GM12878 (cell line): ENCODE measurements at places on chromosomes 3 and 15. TPM values are rescaled to one million over a fixed set of nuclear protein-coding genes. Genes with fewer than 3 reads are reported as not detected.

DNA sequence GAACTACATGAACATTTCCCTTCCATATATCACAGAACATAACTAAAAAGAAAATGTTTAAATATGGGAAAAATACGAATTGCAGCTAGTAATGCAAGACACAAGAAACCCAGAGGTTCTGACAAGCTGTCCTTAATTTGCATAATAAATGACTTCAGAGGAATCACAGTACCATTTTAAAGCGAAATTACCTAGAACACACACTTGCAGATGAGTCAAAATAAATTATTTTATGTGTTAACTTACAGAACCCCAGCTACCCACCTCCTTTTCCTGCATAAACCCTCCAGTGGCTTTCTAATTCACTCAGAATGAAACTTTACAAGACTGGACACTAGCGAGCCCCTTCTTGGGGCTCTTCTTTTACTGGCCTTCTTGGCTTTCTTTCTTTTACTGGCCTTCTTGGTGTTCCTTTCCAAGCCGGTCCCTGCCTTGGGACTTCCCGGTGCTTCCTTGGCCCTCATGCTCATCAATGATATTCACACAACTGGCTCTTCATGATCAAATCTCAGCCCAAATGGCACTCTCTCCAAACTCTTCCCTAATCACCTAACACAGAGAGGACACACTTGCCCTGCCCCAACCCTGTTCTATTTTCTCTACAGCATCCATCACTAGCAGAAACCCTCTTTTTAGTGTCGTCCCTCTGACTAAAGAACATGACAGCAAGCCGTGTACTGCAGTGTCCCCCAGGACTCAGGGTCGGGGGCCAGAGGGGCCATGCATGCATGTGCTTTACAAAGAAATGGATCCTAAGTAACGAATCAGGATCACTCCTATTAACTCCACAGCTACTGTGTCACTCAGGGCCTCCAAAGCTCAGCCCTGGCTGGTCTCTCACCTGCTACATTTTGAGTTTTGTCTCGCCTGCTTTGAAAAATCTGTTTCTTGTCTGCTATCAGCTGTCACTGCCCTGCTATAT, 4.8 kb downstream of the CHSY1 start:
- H3K27ac ChIP-seq = peak overlapping the region; percentile 4
- H3K27me3 ChIP-seq = no peaks in the 10 kb centered on the region
- no peak for DNase-seq
- H3K4me1 ChIP-seq = peaks cover 29% of the 10 kb centered on the region

DNA sequence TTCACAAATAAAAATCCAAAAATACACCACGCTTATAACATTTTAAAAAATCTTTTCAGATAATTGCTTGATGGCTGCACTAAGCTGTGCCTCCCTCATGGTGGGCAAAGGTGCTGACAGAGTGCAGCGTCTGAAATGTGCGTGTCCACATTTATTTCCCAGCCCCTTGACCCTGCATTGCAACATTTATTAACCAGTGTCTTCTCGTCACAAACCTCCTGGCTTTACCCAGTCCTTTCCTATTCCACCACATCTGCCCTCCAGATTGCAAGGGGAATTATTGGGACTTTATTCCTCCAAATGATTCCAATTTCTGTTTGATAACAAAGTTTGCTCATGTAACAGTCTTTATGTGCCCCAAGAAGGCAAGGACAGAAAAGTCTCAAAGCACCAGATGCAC, 5.5 kb downstream of the RASGRP1 start:
- peak overlapping the region; percentile 75; the same call in 1 of the 2 replicates for H3K4me3 ChIP-seq
- H3K27me3 ChIP-seq = no peaks in the 10 kb centered on the region
- peaks cover 76% of the 10 kb centered on the region for H3K4me1 ChIP-seq
- H3K27ac ChIP-seq = peak overlapping the region; percentile 72
- H3K36me3 ChIP-seq = 0 out of 2 replicates have a peak, but pooled peaks cover 3% of the 10 kb centered on the region

DNA sequence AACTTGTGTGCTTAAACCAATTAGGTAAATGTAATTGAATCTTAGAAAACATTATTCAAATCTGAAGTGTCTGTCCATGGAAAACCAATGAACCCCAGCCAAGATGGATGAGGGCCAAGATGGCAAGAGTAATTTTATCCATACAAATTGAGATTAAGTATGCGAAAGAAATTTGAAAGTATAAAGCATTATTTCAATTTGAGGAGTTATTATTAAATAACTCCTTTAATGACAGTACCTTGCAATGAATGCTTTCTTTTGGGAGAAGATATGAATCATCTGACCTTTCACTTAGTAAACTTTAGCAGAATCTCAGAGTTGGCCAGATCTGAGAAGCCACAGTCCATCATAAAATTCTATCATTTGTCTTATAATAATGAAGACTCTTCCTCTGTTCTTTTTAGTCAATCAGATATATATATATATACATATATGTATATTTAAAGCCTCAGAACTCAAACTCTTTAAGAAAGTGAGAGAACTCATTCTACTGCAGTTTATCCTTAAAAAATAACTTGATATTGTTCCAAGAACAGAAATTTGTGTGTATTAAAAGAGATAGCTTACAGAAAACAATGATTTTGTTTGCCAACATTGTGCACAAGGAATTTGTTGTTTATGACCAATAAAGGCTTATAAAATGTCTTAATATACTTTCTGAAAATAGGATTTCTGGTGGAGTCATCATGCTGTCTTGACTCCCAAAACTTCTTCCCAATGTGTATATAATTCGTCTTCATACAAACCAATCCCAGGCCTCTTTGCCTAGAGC, 434.8 kb upstream of the THBS1 start:
- no peak overlapping the region for H3K4me3 ChIP-seq
- H3K27me3 ChIP-seq = no peaks in the 10 kb centered on the region
- no peak for DNase-seq
- no peaks in the 10 kb centered on the region for H3K36me3 ChIP-seq
- no peak overlapping the region for H3K27ac ChIP-seq

- H3K27ac ChIP-seq = no peak overlapping the region
- H3K36me3 ChIP-seq = no peaks in the 10 kb centered on the region
- H3K27me3 ChIP-seq = no peaks in the 10 kb centered on the region
- no peaks in the 10 kb centered on the region for H3K4me1 ChIP-seq
- H3K4me3 ChIP-seq = no peak overlapping the region
Measured at GRCh38 chr3:21435871-21436270, 315.1 kb downstream of the ZNF385D start.

DNA sequence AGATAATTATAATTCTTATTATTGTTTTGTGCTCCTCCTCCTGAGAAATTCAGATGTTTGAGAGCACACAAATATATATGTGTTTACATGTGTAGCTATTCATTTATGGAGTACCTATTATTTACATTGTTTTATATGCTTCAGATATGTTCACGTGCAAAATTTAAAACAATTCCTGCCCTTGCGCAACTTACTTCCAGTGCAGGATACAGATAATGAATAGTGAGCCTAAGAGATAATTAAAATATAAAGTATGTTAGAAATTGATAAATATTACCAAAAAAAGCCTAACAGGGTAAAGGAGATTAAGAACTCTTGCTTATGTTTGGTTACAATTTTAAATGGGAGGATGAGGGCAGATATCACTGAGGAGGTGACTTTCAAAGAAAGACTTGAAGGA, 81.7 kb upstream of the DPH6 start:
- no peak for DNase-seq
- no peaks in the 10 kb centered on the region for H3K36me3 ChIP-seq
- H3K27me3 ChIP-seq = no peaks in the 10 kb centered on the region
- no peak overlapping the region for H3K27ac ChIP-seq

GRCh38 chr15:90799639-90800170, 68.7 kb upstream of the FURIN start:
- no peak overlapping the region for H3K4me3 ChIP-seq
- H3K36me3 ChIP-seq = peaks cover 3% of the 10 kb centered on the region; the same call in 1 of the 2 replicates
- H3K27ac ChIP-seq = no peak overlapping the region
- H3K4me1 ChIP-seq = no peaks in the 10 kb centered on the region

- H3K4me1 ChIP-seq = no peaks in the 10 kb centered on the region
- H3K27ac ChIP-seq = no peak overlapping the region
- no peaks in the 10 kb centered on the region; the same call in 1 of the 2 replicates for H3K36me3 ChIP-seq
- no peaks in the 10 kb centered on the region for H3K27me3 ChIP-seq
- DNase-seq = no peak
- H3K4me3 ChIP-seq = no peak overlapping the region
Measured at GRCh38 chr3:120311863-120312794, 27.1 kb upstream of the GPR156 start.

GRCh38 chr3:191476066-191476772, 15.3 kb downstream of the PYDC2 start:
- DNase-seq = no peak
- no peak overlapping the region for H3K27ac ChIP-seq
- no peaks in the 10 kb centered on the region for H3K4me1 ChIP-seq
- H3K4me3 ChIP-seq = no peak overlapping the region
- H3K36me3 ChIP-seq = no peaks in the 10 kb centered on the region

GRCh38 chr3:125165189-125165947, 47.2 kb downstream of the SLC12A8 start:
- no peak overlapping the region for H3K27ac ChIP-seq
- no peak for DNase-seq
- H3K4me1 ChIP-seq = peaks cover 17% of the 10 kb centered on the region
- H3K36me3 ChIP-seq = no peaks in the 10 kb centered on the region

- no peaks in the 10 kb centered on the region for H3K27me3 ChIP-seq
- no peak overlapping the region for H3K27ac ChIP-seq
- no peaks in the 10 kb centered on the region for H3K4me1 ChIP-seq
- no peak for DNase-seq
- no peak overlapping the region for H3K4me3 ChIP-seq
Measured at GRCh38 chr15:54345827-54346226, 367.6 kb downstream of the UNC13C start.

DNA sequence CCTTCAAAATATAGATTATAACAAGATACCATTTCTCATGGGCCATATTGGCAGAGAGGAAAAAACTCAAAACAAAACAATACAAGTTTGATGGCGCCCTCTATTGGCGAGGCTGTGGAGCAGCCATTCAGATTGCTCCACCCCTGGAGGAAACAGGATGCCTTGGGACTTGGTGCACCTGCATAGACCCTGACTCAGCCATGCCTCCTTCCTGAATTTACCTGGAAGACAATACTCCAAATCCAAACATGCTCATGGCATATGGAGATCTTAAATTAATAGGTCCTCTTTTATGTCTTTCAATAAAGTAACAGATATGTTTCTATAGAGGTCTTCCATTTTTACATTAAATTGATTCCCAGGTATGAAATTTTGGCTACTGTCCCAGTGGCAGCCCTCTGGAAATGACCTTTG, 90.0 kb downstream of the APBA2 start:
- no peak for DNase-seq
- no peaks in the 10 kb centered on the region for H3K4me1 ChIP-seq
- H3K27ac ChIP-seq = no peak overlapping the region
- H3K36me3 ChIP-seq = no peaks in the 10 kb centered on the region

GRCh38 chr3:21894459-21895340, 143.7 kb upstream of the ZNF385D start:
- no peaks in the 10 kb centered on the region for H3K4me1 ChIP-seq
- no peaks in the 10 kb centered on the region for H3K27me3 ChIP-seq
- H3K27ac ChIP-seq = no peak overlapping the region
- no peaks in the 10 kb centered on the region for H3K36me3 ChIP-seq
- DNase-seq = no peak

- H3K4me1 ChIP-seq = no peaks in the 10 kb centered on the region
- H3K4me3 ChIP-seq = no peak within 1 kb of the TSS
- DNase-seq = no peak
- H3K36me3 ChIP-seq = no peaks in the 10 kb centered on the region
- no peak within 1 kb of the TSS for H3K27ac ChIP-seq
Measured at GRCh38 chr3:37861620-37862041, at the start of gene CTDSPL. TSS of gene CTDSPL (plus strand) at chr3:37861880. CDS start at chr3:37862200, 320 bp downstream.

- no peaks in the 10 kb centered on the region for H3K27me3 ChIP-seq
- H3K4me1 ChIP-seq = peaks cover 6% of the 10 kb centered on the region; the same call in 1 of the 2 replicates
- no peak overlapping the region for H3K4me3 ChIP-seq
- no peak overlapping the region for H3K27ac ChIP-seq
Measured at GRCh38 chr3:111691293-111691909, 96.3 kb upstream of the ZBED2 start.

DNA sequence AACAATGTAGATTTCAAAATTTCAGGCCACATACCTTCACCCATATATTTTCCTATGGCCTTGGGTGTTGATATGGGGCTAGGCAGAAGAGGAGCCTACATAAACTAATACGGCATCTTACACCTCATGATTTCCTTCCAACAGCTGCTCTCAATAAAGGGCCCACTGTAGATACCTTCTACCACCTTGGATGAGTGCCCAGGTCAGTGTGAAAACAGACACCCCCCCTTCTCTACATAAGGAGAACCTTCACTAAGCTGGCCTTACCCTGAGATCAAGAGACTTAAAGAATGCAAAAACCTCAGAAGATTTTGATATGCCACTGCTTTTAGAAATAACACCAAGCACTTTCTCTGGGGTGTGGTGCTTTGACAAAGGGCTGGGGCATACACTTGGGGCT, 42.7 kb downstream of the SH3BP5 start:
- H3K27me3 ChIP-seq = no peaks in the 10 kb centered on the region
- H3K4me3 ChIP-seq = no peak overlapping the region
- 0 out of 2 replicates have a peak overlapping the region, but pooled peaks have one; percentile 20 for H3K27ac ChIP-seq

GRCh38 chr3:98796334-98796733, 33.2 kb downstream of the ST3GAL6 start:
- no peak for DNase-seq
- H3K4me1 ChIP-seq = no peaks in the 10 kb centered on the region
- H3K36me3 ChIP-seq = no peaks in the 10 kb centered on the region
- no peaks in the 10 kb centered on the region for H3K27me3 ChIP-seq
- no peak overlapping the region for H3K27ac ChIP-seq

- H3K4me1 ChIP-seq = no peaks in the 10 kb centered on the region
- H3K27ac ChIP-seq = no peak overlapping the region
- no peaks in the 10 kb centered on the region for H3K36me3 ChIP-seq
- DNase-seq = no peak
Measured at GRCh38 chr15:52805351-52806283, 15.5 kb upstream of the ONECUT1 start.

DNA sequence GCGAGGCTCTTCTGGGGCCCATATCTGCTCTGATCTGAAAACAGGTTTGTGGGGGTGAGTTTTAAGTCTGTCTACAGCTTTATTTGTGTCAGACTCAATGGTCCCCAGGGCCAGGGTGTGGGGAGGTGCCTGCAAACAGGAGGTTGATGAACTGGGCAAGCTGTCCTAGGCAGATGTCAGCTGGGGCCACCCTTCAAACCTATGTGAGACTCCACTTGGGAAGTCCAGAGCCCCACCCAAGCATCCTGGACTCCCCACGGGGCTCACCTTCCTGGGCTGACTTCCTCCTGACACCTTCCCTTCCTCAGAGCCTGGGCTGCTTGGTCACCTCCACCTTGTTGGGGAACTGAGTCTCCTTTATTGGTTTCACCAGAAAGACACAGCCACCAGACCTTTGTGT, 8.6 kb upstream of the LYSMD4 start:
- H3K27me3 ChIP-seq = no peaks in the 10 kb centered on the region
- no peaks in the 10 kb centered on the region for H3K36me3 ChIP-seq
- H3K4me1 ChIP-seq = no peaks in the 10 kb centered on the region; the same call in 1 of the 2 replicates
- H3K27ac ChIP-seq = no peak overlapping the region
- no peak for DNase-seq
- no peak overlapping the region for H3K4me3 ChIP-seq

The SHC4 gene
- total RNA-seq = 0.15 and 0.35 TPM in 2 replicates

The LYSMD2 gene
- total RNA-seq = 41.9 and 42.1 TPM in 2 replicates

The GABRA5 gene
- total RNA-seq = not detected in 2 replicates

The GOLGA8Q gene
- total RNA-seq = not detected in 2 replicates

The ZNF662 gene
- 0.05 TPM in 1 of 2 replicates, not detected in the other for total RNA-seq

The FAH gene
- total RNA-seq = 61.5 and 67.4 TPM in 2 replicates

The TPRG1 gene
- total RNA-seq = 2.4 and 3.7 TPM in 2 replicates

The UROC1 gene
- not detected in 2 replicates for total RNA-seq

The EPHA3 gene
- 0.05 and 0.11 TPM in 2 replicates for total RNA-seq
